Activated CD4-positive, CD25-positive, alpha-beta regulatory T cell treated with anti-CD3 and anti-CD28 coated beads, Interleukin-2, amount 50 U/mL, for 16 hours (primary cell): ENCODE measurements at places on chromosomes 7 and 10.

DNA sequence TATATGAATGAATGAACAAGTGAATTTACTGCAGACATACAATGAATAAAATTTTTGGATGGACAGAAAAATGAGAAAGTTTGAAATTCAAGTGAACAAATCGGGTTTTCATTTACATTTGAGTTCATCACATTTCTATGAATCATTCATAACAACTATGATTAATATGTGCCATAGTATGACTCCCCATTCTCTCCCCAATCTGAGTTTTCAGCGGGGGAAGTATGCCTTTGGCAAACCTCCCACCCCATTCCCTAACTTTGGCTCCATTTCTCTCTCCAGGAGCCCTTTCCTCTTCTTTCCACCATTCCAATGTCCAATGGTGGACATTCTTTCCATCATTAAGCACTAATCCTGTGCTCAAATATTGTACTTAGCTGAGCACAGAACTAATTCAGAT is 96.8 kb upstream of the LSM8 start:
- no peak for DNase-seq

DNA sequence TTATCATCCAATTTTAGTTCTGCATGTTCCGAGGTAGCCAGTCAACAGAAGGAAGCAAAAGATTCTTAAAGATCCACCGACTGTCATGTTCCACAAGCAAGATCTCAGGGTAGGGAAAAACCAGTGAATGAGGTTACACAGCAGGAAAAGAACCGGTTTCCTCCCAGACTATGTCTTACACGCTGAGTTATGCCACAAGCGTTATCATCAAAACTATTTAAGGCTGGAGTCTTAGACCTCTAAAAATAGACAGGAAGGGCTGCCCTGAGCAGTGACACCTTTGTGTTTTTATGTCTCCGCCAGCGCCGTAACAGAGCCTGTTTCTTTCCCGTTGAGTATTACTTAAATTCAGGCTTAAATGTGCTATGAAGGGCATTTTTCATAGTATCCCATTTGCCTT is 48.3 kb downstream of the PROSER2 start:
- DNase-seq: no peak

DNA sequence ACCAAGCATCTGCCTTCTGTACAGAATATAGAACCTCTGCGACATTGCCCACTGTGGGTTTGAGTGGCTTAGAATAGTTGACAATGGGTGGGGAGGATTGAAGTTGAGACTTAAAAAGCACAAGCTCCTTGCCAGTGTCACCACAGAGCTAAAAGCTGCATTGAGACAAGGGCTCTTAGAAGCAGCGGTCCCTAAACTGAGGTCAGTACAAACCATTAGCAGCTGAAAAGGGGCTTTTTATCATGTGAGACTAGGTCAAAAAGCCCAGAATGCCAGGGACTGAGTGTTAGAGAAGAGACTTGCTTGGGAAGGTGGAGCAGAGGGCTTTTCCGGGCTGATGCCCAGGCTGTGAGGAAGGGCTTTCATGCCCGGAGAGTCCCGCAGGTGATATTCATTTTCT is 91.3 kb downstream of the POU6F2 start:
- no peak for DNase-seq

DNA sequence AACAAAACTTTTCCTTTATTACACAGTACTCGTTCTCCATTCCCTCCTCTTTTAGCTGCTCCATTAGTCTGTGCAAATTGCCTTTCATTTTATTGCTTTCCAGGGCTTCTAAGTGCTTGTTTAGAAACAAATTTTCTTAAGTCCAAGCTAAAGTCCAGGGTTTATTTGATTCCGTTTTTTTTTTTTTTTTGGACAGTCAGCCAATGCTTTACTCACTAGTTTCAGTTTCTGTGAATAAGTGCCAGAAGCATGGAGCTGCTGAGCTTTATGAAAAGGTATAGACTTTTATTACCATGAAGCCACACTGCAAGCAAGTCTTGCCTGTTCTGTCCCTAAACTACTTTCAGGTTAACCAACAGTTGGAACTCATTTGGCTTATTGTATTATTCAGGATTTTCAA is 455.0 kb downstream of the GFRA1 start:
- DNase-seq: no peak

DNA sequence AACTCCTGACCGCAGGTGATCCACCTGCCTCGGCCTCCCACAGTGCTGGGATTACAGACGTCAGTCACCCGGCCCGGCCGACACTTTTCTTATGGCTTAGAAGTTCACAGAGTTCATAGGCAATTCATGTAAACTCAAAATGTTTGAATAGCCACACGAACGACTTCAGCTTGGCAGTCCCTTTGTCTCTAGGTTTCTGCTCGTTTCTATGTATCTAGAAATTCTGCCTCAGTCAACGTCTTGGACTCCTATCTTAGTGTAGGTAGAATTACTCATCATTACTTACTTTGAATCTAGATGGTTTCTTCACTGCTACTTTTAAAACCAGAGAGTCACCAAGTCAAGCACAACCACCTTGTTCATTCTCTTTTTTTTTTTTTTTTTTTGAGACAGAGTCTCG is 23.7 kb downstream of the ARL4A start:
- no peak for DNase-seq

DNA sequence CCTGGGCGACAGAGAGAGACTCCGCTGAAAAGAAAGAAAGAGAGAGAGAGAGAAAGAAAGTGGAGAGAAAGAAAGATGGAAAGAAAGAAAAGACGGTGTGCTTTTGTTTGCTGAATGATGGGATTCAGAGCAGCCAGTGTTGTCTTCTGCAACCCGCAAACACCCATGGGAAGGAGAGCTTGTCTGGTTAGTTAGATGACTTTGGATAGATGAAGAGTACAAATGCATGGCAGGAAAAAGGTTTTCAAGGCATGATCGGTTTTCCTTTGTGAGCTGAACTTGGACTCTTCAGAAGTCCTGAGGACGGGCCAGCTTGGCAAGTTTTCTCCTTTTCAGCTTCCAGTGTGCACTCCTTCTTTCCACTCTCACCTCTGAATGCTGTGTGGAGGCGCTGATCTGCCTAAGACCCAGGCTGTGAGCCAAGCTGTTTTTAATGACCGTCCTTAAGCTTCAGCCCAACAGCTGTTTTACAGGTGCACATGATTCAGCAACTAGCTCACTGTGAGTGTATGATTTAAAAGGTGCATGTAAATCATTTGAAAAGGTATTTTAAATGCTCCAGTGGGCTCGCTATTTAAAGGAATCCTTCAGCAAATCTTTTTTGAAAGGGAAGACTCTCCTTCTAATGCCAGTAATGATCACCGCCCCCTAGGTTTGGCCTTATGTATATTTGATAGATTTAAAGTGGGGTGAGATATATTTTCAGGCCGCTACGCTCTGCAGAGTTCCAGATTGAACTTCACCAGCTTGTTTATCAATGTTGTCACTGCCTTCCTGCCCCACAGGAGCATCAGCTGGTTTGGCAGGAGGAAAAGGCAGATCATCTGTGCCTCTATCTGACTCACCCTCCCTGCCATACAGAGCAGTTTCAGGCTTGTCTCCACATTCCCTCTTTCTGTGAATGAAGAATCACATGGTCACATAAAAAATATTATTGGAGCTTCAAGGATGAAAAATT is 115.0 kb downstream of the PLXDC2 start:
- no peak for DNase-seq

DNA sequence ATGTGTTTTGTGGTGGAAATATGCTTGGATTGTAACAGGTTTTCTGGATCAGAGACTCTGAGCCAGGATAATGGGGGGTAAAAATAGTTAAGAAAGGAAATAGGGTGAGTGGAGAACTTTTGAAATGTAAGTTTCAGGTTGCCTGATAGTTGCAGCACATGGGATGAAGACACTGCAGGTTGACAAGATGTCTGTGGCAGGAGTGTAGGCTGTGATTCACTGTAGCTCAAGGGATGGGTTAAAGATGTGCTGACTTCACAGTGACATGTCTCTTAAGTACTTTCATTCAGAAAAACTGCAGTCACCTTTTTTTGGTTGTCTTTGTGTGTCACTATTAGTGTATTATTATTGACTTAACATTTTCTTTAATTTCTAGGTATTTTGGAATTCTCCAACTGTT is 63.5 kb upstream of the SLC39A12 start:
- DNase-seq: no peak

- no peak for DNase-seq
Measured at GRCh38 chr10:100827819-100828737, 82.7 kb downstream of the PAX2 start.

GRCh38 chr7:760006-760405 is 32.9 kb upstream of the PRKAR1B start:
- no peak for DNase-seq

GRCh38 chr10:128152741-128153580 is 26.7 kb upstream of the MKI67 start:
- DNase-seq: no peak

DNA sequence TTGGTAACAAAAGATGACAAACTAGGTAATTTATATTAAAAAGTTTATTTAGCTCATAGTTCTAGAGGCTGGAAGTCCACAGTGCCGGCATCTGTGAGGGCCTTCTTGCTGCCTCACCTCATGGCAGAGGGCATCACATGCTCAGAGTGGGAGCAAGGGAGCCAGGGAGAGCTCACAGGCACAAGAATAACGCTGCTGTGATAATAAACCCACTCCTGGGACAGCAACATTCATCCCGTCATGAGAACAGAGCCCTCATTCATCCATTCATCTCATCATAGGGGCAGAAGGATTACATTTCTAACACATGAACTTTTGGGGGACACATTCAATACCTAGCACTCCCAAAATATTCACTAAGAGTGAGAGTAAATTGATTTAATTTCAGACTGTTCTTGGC is 170.6 kb upstream of the AKR1E2 start:
- DNase-seq: no peak

- DNase-seq: no peak
Measured at GRCh38 chr10:132392811-132393694, 3.9 kb upstream of the PWWP2B start.
